ENCODE measurements at places on chromosomes 2 and 18.

DNA sequence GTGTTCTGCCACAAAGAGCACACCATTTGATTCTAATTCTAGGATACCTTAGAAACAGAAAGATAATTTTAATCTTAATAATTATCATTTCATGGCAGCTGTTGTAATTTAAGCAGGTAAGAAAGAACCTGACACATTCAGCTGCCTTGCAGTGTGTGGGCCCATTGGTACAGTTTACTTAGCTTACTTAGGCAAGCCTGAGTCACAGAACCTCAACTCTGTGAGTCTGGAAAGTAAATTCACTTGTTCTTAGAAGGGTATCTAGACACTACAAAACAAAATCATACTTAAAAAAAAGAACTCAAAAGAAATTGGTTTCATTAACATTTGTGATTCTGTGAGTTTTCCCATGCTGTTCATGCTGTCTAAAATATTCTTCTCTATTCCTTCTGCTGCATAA lies 956.3 kb upstream of the SLC39A10 start:
- no peak for DNase-seq

DNA sequence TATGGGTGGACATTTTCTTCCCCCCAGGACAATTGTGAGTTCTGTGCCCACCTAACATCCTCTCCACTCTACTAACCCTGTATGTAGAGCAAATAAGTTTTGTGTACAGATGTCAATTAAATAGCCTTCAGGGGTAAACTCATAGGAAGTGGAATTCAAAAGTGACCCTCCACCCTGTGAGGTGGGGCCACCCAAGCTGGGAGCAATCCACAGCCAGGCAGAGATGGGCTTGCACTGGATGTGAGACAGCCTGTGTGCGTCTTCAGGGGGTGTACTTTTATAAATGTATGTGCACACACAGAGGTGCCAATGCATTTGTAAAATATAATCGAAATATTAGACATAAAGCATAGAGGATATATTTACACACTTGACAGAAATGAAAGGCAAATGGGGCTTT lies 33.1 kb upstream of the ATP6V1B1 start:
- DNase-seq, result no peak

- no peak for DNase-seq
Measured at GRCh38 chr2:170076189-170076588, 101.8 kb upstream of the MYO3B start.

DNA sequence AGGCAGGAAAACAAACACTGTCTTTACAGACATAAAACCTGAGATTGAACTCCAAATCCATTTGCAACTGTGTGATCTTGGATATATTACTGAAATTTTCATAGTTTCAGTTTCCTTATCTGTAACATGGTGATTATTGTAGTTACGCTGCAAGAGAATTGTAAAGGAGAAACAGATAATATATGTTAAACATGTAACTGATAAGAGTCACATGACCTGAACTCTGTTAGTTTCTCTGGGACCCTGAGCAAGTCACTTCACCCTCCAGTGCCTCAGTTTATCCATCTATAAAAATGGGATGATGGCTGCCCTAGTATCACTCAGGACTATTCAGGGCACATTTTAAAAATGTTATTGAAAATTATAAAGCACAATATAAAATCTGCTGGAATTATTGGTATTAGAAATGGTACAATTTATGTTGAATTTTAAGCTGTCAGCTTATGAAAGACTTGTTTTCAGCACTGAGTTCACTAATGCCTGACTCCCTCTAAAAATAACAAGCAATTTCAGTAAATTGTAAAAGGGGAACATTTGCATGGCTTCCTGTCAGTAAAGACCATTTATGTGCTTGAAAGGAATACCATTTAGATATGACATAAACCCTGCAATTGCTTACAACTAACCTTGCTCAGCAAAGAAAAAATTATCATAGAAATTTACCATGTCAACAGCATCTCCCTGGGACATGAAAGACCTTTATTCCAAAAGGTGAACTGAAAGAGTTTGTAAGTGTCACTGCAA lies 393.5 kb downstream of the RAD51AP2 start:
- DNase-seq, result no peak

DNA sequence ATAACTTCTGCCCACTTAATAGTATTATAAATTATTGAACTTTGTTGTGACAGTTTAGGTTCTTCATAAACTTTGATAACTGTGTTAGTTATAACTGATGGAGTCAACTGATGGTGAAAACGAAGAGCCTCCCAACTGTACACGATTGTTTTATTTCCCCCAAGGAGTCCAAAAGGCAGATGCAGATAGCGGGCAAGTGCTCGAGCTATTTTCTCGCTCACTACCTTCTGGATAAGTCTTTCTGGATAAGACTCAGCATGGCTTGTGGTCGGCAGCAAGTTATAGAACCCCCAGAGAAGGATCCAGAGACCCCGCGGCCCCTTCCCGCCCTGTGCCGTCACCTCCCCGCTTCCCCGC lies 517 bp downstream of the GCFC2 start:
- DNase-seq, result no peak

GRCh38 chr2:157785866-157786662 lies 90.1 kb downstream of the ACVR1 start:
- DNase-seq, result no peak

- DNase-seq, result no peak
Measured at GRCh38 chr2:29847886-29848285, 73.5 kb downstream of the ALK start.

DNA sequence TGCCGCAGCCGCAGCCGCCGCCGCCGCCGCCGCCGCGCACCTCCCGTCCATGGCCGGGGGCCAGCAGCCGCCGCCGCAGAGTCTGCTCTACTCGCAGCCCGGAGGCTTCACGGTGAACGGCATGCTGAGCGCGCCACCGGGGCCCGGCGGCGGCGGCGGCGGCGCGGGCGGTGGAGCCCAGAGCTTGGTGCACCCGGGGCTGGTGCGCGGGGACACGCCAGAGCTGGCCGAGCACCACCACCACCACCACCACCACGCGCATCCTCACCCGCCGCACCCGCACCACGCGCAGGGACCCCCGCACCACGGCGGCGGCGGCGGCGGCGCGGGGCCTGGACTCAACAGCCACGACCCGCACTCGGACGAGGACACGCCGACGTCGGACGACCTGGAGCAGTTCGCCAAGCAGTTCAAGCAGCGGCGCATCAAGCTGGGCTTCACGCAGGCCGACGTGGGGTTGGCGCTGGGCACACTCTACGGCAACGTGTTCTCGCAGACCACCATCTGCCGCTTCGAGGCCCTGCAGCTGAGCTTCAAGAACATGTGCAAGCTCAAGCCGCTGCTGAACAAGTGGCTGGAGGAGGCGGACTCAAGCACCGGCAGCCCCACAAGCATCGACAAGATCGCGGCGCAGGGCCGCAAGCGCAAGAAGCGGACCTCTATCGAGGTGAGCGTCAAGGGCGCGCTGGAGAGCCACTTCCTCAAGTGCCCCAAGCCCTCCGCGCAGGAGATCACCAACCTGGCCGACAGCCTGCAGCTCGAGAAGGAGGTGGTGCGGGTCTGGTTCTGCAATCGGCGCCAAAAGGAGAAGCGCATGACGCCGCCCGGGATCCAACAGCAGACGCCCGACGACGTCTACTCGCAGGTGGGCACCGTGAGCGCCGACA lies 2.4 kb downstream of the POU3F3 start:
- DNase-seq, result no peak

GRCh38 chr2:239883326-239884050 lies 141.7 kb downstream of the NDUFA10 start:
- no peak for DNase-seq

GRCh38 chr2:178280244-178280852 lies 86.0 kb downstream of the OSBPL6 start:
- peak; percentile 27 for DNase-seq

Data from non-pigmented ciliary epithelial cell (primary cell).